CD4-positive, alpha-beta T cell treated with Interleukin-6 for 4 hours (primary cell): ENCODE measurements at places on chromosomes 16 and 17.

DNA sequence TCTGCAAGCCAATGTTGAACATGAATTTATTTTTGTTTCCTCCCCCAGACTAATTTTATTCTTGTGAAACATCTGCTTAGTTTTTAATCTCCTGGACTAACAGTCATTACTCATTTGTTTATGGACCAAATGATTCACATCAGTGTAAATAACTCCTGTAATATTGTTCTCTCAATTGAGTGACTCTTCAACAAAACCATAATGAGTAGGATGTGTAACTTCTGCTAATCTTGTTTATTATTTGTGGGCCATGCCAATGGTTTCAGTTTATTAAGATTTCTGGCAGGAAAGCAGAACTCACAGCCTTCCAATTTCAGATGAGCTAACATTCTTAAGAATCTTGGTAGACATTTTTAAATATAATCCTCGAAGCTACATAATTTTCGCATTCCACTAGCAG lies 1216.3 kb upstream of the GOT2 start:
- DNase-seq: no peak

GRCh38 chr16:22721511-22722100 lies 92.4 kb upstream of the HS3ST2 start:
- no peak for DNase-seq

GRCh38 chr17:55699181-55699860 lies 23.3 kb downstream of the TMEM100 start:
- DNase-seq: no peak

DNA sequence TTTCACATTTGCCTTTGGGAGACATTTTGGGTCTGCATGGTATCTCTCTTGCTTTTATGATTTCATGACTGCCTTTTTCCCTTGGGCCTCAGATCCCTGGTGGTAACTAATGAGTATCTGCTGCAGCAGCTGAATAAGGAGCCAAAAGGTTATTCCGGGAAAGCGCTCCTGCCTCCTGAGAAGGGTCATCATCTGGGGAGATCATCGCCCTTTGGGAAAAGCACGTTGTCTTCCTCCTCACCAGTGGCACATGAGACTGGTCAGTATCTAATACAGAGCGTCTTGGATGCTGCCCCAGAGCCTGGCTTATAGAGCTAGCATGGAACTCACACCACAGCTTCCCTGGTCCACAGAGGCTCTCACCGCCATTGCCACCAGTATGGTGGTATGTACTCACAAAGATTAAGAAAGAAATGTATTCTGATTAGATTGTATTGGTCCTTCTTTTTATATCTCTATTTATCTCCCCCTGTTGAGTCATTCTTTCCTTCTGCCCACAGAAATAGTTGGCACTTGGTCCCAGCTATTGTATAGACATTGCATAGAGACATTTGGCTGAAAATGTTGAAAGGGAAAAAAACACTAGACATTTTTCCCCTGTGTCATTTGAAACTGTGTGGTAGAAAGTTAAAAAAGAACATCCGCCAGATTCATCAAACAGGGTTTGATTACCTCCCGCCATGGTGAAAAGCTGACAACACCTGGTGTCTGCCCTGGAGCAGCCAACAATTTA lies 8.4 kb downstream of the TPPP3 start:
- DNase-seq: no peak
